ENCODE measurements at places on chromosomes 11 and 22. TPM values are rescaled to one million over a fixed set of nuclear protein-coding genes. Genes with fewer than 3 reads are reported as not detected.

DNA sequence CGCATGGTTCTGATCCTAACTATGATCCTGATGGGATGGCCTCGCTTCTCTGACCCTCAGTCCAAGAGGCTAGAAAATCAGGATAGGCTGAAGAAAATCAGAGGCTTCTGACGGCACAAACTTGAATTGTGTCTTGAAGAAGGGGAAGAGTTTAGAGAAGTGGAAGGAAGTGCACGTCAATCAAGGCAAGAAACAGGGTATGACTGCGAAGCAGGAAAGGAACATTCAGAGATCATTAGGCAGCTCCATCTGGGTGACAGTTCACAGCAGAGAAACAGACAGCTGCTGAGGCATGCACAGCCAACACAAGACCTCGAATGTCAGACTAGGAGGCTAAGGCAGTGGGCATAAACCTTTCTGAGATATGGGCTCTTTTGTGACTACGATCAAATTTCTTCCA is 29.3 kb downstream of the CLPB start:
- no peak for DNase-seq

- no peak for DNase-seq
These were observed 50.3 kb downstream of the GRAMD1B start for GRCh38 chr11:123480290-123480815.

DNA sequence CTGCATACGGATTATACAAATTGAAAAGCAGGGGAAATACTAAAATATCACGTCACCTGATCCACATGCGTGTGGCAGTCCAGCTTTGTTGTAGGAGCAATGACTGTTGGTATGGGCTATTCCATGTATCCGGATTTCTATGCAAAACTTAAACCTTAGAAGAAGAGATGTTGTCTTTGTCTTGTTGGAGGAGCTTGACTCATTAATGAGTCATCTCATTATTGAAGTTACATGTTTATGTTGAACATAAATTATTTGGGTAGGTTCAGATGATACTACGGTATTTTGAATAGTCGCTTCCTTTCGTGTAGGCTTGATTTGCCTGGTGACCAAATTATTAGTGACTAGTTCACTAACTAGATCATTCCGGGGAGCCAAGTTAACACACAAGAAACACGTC is 806 bp upstream of the SAAL1 start:
- no peak for DNase-seq

DNA sequence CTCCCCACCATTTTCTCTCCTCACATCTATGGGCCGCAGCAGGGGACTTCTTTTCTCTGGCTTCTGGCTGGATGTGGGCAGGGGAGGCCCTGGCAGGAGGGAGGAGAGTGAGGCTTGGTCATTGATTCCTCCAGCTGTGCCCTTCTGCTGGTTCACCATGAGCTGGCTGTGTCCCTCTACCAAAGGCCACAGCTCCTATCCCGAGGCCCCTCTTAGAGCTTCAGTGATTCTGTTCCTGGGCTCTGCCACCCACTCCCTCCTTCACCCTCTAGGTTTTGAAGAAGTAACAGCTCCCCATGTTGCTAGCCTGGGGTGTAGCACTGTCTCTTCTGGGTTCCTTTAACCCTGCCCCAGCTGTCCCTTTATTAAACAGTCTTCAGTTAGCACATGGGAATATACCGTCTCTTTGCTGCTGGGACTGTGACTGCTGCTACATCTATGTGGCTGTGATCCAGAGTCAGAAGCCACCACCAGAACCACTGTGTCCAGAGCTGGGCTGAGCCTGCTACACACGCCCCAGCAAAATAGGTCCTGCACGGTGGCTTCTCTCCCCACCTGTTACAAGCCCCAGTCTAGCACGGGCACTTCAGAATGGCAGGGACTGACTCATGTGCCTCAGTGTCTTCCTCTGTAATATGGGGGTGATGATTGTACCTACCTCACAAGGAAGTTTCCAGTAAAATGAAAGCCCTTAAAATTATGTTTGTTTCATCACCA is 578 bp upstream of the PARVG start:
- no peak for DNase-seq

- DNase-seq: no peak
These were observed 595.2 kb downstream of the METTL15 start for GRCh38 chr11:28703371-28703770.

GRCh38 chr11:47609675-47610074 is 15.5 kb upstream of the C1QTNF4 start:
- no peak for DNase-seq

Gene LMF2
- 24.9 TPM for total RNA-seq

GRCh38 chr11:113006896-113007445 is 45.8 kb downstream of the NCAM1 start:
- DNase-seq: no peak

Gene OR2D2
- not detected for total RNA-seq

DNA sequence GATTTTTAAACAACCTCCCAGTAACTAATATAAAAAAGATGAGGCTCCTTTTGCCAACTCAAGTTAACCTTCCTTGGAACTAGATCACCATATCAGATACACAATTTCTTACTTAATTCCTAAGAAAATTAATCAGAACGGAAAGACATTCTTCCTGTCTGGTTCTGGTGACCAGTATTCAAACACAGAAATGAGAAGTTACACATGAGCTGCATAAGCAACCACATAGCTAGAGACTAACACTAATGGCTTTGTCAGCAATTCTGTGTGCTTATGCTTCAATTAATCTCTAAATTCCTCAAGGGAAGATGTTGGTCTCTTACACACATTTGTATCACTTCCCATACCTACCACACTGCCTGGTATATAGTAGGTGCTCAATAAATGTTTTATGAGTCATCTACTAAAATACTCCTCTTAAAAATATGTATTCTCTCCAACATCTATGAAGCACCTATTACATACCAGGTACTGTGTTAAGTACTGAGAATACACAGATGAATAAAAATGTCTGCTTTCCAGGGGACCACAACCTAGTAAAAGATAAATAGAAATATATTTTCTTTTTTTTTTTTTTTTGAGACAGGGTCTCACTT is 54.5 kb downstream of the GAB2 start:
- no peak for DNase-seq

- DNase-seq: no peak
These were observed 21.7 kb upstream of the NRGN start for GRCh38 chr11:124717786-124718651.

GRCh38 chr11:33773404-33773986 is 825 bp downstream of the FBXO3 start:
- no peak for DNase-seq

- no peak for DNase-seq
These were observed 44.6 kb downstream of the COPB1 start for GRCh38 chr11:14454861-14455632.

- DNase-seq: no peak
These were observed 148.6 kb downstream of the LDLRAD3 start for GRCh38 chr11:36092314-36093030.

Gene TMEM225
- total RNA-seq: not detected

Measured in Right ventricle myocardium inferior (tissue), 1 donor.